ENCODE measurements at places on chromosomes 11 and 22.

GRCh38 chr11:85827748-85828639, 17.1 kb upstream of the SYTL2 start:
- no peak for DNase-seq

DNA sequence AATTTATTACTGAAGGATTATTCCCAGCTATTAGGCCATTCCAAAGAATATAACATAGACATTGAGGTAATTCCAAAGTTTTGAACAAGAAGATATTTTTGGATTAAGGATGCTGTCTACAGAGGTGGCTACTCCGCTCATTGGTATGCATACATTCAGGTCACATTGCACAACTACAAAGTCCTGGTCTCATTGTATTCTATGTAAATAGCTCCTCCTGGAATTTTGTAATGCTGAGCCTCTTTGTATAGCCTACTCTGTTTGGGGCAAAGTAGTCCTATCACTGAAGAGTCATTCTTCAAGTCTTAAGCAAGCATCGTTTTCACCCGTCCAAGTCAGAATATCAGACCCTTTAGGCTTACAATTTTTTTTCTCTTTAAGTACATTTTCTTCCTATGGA, 142.4 kb downstream of the KIF18A start:
- DNase-seq: no peak

GRCh38 chr11:86740628-86741483, 59.5 kb upstream of the PRSS23 start:
- no peak for DNase-seq

DNA sequence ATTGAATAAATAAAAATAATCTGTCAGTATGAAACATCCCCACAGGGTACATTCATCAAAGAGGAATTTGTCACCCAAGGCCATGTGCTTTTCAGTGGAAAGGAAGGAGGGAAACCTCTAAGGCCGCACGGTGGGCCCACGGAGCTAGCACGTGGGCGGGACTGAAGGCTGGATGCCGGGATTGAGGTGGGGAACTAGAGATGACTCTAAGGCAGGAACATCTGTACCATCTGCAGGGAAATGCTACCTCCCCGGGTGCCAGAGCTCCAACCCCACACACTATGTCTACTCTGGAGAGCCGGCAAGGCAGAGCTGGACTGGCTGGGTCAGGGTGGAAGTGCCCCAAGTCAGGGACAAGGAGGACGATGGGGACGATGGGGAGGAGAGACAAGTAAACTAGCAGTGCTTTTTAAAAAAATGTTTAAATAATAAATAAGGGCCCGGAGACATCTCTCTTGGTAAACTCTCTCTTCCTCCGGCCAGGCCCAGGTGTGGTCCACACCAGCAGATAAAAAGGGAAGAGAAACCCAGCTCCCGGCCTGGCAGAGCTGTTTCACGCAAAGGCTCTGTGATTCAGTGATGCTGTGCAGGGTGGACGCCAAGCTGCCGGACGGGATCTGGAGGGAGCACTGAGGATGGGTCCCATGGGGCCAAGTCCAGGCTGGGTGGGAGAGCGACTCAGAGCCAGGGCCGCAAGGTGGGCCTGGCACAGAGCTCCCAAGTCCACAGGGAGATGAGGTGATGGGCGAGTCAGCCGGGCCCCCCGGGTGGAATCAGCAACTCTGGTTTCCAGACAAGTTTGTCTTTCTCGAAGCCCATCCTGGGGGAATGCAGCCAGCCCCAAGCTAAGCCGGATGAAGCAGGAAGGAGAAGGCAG, 5.8 kb downstream of the LIF start:
- DNase-seq: no peak

GRCh38 chr22:46001046-46001425, 24.1 kb upstream of the WNT7B start:
- no peak for DNase-seq

- DNase-seq: no peak
These were observed 27.1 kb downstream of the BRD1 start for GRCh38 chr22:49800408-49801238.

DNA sequence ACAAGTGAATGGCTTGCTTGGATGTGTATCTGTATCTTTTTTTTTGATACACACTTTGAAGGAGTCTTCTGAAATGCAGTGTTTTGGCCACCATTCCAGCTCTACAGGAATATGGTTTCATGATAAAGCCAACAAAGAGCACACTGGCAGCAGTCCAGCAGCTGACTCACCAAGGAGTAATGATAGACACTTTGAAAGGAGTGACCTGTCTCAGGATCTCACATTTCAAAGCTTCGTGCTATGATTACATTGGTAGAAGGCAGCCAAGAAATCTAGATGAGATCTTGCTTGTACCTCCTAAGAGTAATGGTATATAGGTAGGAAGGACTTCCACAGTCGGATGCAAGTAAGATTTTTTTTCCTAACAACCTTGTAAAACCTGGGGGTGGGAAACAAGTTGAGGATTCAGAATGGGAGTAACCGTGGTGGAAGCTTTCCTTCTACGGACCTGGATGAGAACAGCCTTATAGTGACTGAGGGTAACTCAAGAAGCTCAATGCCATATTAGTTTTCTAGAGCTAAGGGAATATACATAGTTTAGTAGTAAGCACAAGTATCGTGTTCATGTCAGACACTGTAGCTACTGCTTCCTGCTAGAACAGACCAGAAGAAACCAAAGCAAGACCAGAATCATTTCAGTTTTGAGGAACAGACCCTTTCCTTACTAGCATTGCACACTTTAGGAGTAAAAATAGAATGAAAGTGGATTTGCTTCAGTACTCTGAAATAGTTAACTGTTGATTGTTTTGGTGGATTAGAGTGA, 25.0 kb downstream of the MTMR3 start:
- no peak for DNase-seq

DNA sequence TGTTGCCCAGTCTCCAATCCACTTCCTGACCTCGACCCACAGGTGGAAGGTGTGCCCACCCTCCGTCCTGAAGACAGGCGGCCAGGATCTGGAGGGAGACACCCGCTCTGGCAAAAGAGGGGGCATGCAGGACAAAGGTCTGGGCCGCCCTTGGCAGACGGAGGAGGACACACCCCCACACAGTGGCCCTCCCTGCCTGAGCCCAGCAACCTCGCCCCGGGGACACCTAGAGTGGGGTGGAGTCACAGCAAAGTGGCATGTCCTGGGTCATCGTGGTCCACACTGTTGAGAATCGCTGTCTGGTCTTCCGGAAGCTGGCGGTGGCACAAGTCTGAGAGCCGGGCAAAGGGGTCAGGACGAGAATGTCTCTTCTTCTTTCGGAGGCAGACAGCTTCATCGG, 47.9 kb downstream of the IGSF9B start:
- DNase-seq: no peak

GRCh38 chr22:17881366-17881765, 107.1 kb upstream of the BID start:
- no peak for DNase-seq

DNA sequence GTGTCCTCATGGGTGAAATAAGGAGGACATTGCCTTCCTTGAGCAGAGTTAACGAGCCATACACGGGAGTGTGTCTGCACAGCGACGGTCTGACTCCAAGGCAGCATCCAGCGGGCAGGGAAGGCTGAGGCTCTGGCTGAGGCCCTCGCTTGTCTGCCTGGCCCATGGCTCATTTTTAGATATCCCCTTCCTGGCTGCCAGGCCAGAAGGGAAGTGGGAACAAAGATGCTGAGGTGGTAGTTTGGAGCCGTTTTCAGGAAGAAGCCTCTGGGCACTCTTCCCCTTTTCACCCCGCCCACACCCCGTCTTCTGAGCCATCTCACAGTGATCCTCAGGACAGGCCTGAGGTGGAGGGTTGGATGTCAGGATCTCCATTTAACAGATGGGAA, 3.0 kb upstream of the SLCO2B1 start:
- DNase-seq: no peak

DNA sequence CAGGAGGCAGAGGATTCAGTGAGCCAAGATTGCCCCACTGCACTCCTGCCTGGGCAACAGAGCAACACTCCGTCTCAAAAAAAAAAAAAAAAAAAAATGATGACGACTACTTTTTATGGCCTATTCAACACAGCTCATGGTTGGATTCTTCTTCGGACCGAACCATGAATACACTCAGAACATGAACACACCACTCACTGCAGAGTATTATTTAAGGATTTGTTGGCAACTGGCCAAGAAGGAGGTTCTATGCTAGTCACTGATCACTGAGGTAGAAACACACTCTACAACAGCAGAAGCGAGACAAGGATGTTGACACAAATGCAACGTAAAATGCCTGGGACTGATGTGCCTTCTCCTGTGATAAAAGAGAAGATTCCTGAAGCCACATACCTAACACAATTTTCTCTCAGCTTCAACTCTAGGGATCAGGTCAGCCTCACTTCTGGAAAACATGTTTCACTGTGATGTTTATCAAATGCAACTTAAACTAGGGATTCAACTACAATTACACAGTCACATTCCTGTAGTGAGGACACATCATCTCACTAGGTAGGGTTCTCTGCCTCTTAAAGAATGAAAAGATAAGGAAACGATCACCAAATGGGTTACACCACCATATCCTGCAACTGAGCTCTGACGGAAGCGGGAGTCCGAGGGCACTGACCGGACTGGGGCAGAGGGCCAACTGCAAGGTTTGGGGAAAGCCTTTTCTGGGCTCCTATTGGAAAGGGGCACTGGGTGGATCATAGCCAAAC, 82.5 kb downstream of the SGSM3 start:
- no peak for DNase-seq

- no peak for DNase-seq
These were observed 183.8 kb upstream of the NTM start for GRCh38 chr11:131186629-131187101.

Measured in amygdala (tissue), 56 donors.